NCI-H1105 treated with DMSO at 0.1 percent for 48 hours (cell line): ENCODE measurements at places on chromosomes 2 and 18.

DNA sequence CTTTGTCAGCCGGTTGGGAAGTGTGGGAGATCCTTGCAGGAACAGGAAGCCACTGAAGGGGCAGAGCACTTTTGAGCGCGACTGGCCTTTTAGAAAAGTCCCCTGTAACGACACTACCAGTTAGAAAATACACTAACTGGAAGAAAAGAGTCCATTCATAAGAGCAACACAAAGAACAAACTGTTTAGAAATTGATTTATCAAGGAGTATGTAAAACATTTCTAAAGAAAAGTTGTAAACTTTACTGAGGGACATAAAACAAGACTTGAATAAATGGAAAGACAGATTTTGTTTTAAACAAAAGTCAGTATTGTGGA lies 29.8 kb upstream of the POMC start:
- DNase-seq = no peak

DNA sequence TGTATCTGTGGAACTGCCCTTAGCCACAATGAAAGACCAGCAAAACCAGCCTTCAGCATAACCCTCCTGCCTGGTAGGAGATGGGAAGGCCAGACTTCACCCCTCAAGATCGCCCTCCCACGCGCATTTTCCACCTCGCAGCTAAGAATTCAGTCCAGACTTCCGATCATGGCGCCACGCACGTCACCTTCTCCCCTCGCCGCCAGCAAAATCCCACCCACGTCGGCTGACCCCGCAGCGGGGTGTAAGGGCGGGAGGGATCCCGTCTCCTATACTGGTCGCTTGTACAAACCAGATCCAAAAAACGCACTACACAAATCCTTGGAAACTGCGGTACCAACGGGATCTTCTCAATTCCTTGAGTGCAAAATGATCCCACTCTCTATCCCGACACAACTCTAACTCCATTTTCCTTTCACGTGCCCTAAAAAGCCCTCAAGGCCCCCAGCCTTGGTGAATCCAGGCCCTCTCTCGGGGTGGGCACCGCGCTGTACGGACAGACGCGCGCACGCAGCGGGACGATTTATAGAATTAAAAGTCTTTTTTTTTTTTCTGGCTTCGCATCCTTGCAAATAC lies 1.0 kb upstream of the BMPR2 start:
- DNase-seq = peak; percentile 65

- DNase-seq = peak; percentile 95
These were observed 36.0 kb downstream of the GALNT3 start for GRCh38 chr2:165757906-165758675.

- DNase-seq = no peak
These were observed 1.2 kb downstream of the GPD2 start for GRCh38 chr2:156437272-156437930.
